Stimulated activated naive CD8-positive, alpha-beta T cell treated with anti-CD3 and anti-CD28 coated beads, Interleukin-15, Interleukin-2, amounts not matched to agents 100 U/mL and 50 U/mL, for 24 hours (primary cell): ENCODE measurements at places on chromosomes 5 and 9.

DNA sequence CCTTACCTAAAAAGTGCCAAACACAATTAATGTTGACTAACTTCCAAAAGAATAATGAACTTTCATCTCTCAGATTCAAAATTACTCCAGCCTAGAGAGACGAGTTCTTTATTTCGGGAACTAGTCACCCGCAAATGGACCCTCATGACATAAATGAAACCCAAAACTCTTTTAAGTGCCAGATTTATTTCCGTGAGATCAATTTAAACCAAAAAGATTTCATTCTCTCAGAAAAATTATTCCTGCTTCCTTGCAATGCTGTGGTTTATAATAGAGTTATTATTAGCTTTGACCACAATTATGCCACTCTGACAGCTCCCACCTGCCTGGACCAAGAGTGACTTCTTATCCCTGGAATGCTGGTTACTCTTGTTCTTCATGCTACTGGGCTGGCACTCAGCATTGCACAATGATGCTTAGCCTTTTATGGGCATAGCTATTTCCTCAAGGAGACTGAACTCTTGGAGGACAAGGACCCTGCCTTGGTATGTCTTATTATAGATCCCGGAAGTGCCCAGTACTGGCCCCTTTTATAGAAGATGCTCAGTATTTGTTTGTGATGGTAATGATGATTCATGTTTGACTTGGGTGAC is 183.5 kb downstream of the SNX18 start:
- DNase-seq, result no peak

DNA sequence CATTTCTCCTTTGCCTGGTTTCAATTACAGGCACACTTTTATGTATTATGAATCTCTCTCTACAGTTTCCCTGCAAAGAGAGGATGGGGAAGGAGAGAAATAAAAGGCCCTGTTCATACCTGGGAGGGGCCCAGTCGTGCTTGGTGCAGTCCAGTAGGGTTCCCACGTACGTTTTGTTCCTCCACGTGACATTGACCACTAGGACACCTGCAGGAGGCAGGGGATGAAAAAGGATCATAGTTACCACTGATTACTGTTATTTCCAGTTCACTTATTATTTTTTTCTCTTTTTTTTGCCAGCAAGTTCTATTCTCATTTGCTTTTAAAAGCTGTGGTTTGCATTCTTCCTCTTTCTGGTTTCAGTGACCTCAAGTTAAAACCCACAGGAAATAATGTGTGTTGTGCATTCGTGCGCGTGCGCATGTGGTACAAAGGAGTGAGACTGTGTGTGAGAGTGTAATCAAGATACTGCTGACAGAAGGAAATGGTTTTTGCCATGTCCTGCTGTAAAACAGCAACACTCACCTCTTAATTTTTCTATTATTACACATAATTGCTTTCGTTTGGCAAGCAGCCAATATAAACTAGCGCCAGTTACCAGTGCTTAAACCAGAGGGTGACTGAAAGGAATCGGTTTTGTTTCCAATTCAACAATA is 96.8 kb downstream of the ZNF608 start:
- DNase-seq, result peak; percentile 61

DNA sequence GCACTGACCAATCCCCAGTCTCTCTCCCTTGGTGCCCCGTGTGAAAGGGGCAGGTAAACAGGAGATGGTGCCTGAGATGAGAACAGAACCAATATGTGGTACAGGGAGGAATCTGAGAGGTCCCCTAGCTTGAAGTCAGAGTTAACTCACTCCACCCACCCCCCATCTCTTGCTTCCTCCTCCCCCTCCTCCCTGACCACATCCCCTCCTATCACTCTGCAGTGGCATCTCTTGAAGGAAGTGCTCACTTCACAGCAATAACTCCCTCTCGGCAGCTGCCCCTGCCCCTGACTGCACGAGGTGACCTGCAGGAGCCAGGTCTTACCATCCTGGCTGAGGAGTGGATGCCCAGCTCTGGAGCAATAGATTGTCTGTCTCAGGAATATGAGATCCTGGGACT is 224.0 kb downstream of the GAS1 start:
- DNase-seq, result peak; percentile 2

- no peak for DNase-seq
Observed at GRCh38 chr9:13487071-13487470, 207.6 kb upstream of the MPDZ start.

- no peak for DNase-seq
Observed at GRCh38 chr5:168195110-168195509, 96.3 kb upstream of the WWC1 start.

DNA sequence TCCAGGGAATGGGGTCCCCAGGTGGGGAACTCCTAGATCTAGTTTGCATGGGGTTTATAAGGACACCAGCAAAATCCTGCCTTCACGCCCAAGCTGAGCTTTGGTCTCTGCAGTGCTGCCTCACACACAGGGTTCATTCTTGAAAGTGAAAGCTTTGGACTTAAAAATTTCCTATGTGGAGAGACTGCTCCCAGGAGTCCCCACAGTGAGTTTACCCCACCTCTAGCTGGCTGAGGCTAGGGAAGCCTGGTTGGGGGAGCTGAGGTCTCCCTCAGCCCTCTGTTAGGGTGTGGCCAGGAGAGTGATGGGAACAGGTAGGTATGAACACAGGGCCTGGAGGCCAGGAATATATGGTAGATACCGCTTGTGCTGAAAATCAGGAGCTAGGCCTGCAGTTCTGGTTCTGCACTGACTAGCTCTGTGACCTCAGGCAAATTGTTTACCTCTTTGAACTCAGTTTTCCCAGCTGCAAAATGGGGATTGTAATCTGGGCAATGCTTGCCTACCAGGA is 41.5 kb upstream of the LARP1 start:
- no peak for DNase-seq

- no peak for DNase-seq
Observed at GRCh38 chr5:132836852-132837251, 6.4 kb upstream of the SHROOM1 start.

- DNase-seq, result no peak
Observed at GRCh38 chr9:114897196-114897595, 33.2 kb downstream of the TNFSF8 start.

- no peak for DNase-seq
Observed at GRCh38 chr5:64900618-64901017, 131.9 kb downstream of the CWC27 start.

- DNase-seq, result no peak
Observed at GRCh38 chr9:81669866-81670265, 19.5 kb downstream of the TLE1 start.

DNA sequence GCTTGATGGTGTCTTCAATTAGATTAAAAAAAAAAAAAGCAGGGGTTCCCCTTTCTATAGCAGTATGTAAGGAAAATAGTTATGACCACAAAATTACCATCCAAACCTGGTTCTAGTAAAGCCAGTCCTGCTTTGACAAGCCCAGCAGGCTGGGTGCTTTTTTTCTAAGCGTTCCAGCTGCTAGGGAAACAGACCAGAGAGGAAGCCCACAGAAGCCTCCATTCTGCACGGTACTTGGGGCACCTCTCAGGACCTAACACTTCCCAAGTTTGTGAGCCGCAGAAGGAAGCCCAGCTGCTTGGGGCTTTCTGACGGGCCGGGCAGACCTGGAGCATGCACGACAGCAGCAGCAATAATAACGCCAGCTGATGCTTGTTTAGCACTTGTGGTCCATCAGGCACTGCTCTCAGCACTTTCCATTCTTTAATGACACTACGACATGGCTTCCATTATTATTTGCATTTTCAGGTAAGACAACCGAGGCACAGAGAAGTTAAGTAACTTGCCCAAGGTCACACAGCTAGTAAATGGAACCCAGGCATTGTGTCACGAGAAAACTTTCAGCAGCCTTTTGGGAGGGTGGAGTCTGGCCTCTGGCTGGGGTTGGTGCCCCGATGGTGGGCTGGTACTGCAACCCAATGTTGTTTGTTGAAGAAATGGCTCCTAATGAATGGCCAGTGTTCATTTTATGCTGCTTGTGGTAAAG is 15.4 kb downstream of the LMX1B start:
- no peak for DNase-seq

DNA sequence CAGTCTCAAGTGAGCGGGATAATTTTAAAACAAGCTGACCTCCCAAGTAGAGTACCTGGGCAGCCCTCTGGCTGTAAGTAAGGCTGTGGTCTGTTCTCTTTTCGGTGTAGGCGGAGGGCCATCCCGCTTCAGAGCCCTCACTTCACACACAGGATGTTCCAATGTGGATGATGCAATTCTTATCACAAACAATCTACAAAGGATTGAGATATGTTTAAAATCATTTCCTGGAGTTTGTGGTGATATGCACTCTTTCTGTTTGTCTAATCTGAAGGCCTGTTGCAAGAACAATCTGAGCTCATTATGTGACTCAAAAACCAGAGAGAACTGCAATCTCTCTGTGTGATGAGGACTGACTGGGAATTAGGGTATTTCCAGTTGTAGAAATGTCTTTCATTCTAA is 42.5 kb downstream of the ITGA2 start:
- DNase-seq, result peak; percentile 41

GRCh38 chr9:133166392-133166791 is 2.7 kb upstream of the GBGT1 start:
- no peak for DNase-seq

- no peak for DNase-seq
Observed at GRCh38 chr5:143413958-143414669, 10.6 kb upstream of the NR3C1 start.

- DNase-seq, result no peak
Observed at GRCh38 chr5:78508186-78508765, 140.3 kb downstream of the LHFPL2 start.

GRCh38 chr5:87686975-87687374 is 274.2 kb upstream of the CCNH start:
- no peak for DNase-seq

GRCh38 chr5:73205305-73205704 is 32.3 kb downstream of the TMEM174 start:
- DNase-seq, result no peak

- peak; percentile 25 for DNase-seq
Observed at GRCh38 chr5:83472508-83473345, 1.2 kb downstream of the VCAN start.

DNA sequence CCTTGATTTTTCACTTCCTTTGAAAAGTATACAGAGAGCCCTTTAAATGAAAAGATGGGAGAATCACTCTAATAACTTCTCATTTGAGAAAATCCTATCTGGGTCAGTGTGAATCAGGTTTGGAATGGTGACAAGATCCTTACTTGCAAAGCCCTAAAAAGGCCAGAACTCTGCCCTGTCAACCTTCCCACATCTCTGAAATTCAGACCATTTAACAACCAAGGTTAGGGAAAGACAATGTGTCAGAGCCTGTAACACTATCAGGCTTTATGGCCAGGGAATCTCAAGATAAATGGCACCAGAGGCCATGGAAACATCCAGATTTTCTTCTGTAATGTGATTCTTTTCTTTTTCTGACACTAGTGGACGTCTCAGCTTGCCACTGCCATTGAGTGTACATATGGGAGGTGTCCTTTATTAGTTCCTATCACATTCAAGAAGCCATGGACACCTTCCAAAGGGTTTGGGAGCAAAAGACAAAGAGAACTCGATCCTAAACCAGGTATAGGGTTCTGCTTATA is 165.7 kb upstream of the GPR151 start:
- no peak for DNase-seq

- peak; percentile 54 for DNase-seq
Observed at GRCh38 chr9:121498150-121498486, 1.5 kb downstream of the GGTA1 start.

DNA sequence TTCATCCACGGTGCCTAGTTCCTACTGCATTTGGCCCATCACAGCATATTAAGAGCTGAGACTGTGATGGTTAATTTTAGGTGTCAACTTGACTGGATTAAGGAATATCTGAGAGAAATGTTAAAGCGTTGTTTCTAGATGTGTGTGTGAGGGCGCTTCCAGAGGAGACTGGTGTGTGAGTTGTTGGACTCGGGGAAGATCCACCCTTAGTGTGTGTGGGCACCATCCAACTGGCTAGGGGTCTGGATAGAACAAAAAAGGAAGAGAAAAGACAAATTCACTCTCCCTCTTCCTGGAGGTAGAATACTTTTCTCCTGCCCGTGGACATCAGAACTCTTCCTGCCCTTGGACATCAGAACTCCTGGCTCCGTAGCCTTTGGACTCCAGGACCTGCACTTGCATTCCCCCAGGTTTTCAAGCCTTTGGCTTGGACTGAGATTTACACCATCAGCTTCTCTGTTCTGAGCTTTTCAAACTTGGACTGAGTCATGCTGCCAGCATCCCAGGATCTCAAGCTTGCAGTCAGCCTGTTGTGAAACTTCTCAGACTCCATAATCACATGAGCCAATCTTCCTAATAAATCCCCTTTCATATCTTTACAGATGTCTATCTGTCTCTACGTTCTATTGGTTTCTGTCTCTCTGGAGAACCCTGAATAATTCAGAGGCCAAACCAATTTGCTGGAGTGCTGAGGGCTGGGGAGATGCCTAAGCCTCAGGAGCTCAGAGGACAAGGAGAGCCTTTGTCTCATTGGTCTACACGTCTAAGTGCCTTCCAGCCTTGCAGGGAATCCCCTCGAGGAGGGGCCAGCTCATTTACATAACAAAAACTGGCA is 164.5 kb downstream of the DCP2 start:
- DNase-seq, result no peak

DNA sequence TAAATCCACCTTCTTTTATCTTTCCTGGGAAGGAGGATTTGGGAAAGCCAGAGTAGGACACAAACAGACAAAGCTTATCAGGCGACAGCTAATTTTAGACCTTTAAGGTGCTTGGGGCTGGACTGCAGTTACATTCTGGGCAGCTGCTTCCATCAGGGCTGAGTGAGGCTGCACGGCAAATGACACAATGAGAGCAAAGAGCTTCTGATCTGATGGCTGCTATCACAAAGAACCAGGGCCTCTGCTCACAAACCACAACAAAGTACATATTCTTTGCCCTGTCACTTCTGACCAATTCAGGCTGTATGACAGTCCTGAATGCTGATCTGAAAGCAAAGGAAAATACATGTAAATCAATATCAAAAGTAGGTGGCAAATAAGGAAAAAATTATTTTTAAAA is 93.1 kb downstream of the MRPS27 start:
- no peak for DNase-seq

GRCh38 chr5:158747816-158748432 is 351.8 kb downstream of the EBF1 start:
- DNase-seq, result no peak

DNA sequence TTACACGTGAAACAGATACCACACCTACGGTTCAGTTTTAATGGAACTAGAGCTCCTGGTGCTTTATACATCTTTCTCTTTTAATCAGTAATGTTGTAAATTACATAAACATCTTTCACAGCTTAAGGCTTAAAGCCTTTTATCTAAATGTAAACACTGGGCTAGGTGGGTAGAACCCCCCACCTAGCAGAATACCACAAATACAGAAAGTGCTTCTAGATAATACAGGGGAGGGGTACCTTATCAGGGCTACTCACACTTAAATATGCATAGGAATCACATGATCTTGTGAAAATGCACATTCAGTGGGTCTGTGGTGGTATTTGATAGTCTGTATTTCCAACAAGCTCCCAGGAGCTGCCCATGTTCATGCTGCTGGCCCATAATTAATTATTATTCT is 256.4 kb upstream of the TARS1 start:
- no peak for DNase-seq

GRCh38 chr5:135400866-135401265 is 1.8 kb upstream of the MACROH2A1 start:
- DNase-seq, result no peak

- no peak for DNase-seq
Observed at GRCh38 chr9:93480262-93480661, 26.9 kb upstream of the FAM120AOS start.
